Naive B cell (primary cell): ENCODE measurements at places on chromosomes 3 and 15. TPM values are rescaled to one million over a fixed set of nuclear protein-coding genes. Genes with fewer than 3 reads are reported as not detected.

DNA sequence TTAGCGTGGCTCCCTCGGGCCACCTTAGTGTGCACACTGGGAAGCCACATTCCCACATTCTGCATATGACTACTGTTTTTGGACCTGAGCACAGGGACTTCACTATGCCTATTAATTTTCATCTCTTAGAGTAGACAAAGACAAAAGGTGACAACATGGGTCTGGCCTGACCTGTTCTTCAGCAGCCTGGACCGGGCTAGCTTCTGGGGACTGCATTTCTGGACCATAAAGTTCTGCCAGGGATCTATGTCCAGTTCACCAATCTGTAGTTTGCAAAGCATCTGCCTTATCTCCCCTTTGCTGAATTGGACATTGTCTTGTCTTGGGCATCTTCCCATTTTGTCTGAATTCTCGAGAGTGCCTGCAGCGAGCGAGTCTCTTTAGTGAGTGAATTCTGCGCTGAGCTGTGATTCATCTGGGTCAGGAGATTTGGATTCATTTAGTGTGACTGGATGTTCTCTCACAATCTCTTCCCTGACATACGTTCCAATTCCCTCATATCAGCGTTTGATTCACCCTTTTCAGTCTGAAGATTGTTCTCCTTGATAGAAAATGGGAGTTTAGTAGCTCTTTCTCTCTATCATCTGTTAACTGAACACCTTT lies 112.2 kb upstream of the PLXNA1 start:
- H3K36me3 ChIP-seq = peaks cover 29% of the 10 kb centered on the region
- DNase-seq = no peak
- peaks cover 1% of the 10 kb centered on the region for H3K4me1 ChIP-seq
- no peak overlapping the region for H3K4me3 ChIP-seq
- H3K27me3 ChIP-seq = no peaks in the 10 kb centered on the region

Gene EDC3
- polyA plus RNA-seq = 27.3 TPM

DNA sequence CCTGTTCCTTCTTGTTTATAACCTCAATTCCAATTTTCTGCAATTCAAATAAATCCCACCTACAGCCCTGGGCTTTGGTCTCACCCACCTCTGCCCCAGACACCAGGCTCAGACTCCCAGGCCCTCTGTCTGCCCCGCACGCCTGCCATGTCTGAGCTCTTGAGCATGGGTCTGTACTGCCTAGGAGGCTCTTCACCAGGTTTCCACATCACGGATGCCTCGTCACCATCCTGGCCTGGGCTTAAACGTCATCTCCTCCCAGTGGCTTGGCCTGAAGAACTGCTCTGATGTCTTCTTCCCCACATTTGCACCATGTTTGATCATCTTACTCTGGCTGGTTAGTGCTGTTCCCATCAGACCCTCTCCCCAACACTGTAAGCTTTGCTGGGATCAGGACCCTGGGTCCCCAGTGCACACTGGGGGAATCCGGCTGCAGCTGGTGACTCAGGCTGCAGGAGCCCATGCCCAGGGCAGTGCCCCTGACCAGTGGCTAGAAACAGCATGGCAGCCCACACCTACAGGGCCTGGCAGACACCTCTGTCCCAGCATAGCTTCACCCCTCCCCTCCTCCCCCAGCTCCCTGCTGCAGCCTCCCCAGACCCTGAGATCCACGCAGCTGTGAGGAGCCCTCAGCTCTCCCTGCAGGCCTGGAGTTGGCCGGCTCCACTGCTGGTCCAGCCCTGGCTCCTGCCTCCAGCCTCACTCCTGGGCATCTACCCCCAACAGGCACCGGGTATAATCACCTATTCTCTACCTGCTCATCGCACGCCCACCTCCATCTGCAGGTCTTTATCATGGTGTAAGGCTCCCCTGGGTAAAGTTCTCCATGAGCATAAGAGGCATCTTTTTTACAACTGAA lies 162.8 kb upstream of the NSMCE3 start:
- DNase-seq = no peak
- no peaks in the 10 kb centered on the region for H3K36me3 ChIP-seq
- no peaks in the 10 kb centered on the region for H3K4me1 ChIP-seq
- no peak overlapping the region for H3K27ac ChIP-seq
- no peak overlapping the region for H3K4me3 ChIP-seq

DNA sequence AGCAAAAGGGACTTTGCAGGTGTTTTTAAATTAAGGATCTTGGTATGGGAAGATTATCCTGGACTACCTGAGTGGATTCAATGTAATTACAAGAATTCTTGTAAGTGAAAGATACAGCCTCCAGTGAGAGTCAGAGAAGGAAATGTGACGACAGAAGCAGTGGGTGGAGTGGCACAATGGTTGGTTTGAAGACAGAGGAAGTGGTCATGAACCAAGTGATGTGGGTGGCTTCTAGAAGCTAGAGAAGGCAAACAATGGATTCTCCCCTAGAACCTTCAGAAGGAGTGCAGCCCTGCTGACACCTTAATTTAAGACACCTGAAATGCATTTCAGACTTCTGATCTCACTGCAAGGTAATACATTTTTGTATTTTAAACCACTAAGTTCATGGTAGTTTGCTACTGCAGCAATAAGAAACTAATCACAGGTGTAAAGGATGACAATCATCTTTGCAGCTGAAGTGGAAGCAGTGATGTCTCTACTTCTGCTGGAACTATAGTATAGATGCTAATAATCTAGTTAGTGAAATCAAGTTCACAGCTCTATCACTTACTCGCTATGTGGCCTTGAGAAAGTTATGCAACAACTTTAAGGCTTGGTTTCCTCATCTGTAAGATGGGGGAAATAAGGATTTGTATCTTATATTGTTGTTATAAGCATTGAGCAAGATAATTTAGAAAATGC lies 403.4 kb upstream of the SUCLG2 start:
- peaks cover 20% of the 10 kb centered on the region for H3K27me3 ChIP-seq
- no peak for DNase-seq
- H3K4me1 ChIP-seq = no peaks in the 10 kb centered on the region
- H3K4me3 ChIP-seq = no peak overlapping the region
- H3K36me3 ChIP-seq = no peaks in the 10 kb centered on the region

DNA sequence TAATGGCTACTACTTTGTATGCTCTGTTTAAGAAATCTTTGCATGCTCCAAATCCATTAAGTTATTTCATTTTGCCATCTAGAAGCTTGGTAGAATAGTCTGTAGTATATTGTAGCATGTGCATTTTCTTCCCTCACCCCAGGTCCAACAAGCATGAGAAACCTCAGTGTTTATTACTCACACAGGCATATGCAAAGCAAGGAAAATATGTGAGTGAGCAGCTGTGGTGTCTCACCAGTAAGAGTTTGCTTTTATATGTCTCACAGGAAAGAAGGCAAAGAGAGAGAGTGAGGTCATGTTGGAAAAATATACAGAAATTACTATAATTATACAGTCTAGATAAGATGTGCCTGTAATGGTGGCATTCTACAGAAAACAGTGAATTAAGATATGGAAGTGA lies 312.5 kb downstream of the C3orf38 start:
- H3K27me3 ChIP-seq = peaks cover 6% of the 10 kb centered on the region
- no peak overlapping the region for H3K27ac ChIP-seq
- DNase-seq = no peak
- H3K36me3 ChIP-seq = no peaks in the 10 kb centered on the region

Gene GPR149
- not detected for polyA plus RNA-seq

- H3K4me3 ChIP-seq = no peak overlapping the region
- H3K27ac ChIP-seq = no peak overlapping the region
- no peaks in the 10 kb centered on the region for H3K36me3 ChIP-seq
- H3K4me1 ChIP-seq = no peaks in the 10 kb centered on the region
- DNase-seq = no peak
Measured at GRCh38 chr3:144431134-144431533, 459.5 kb downstream of the DIPK2A start.

Gene RASA2
- 49.0 TPM for polyA plus RNA-seq
